ENCODE measurements at places on chromosomes 11 and 22. TPM values are rescaled to one million over a fixed set of nuclear protein-coding genes. Genes with fewer than 3 reads are reported as not detected.

- no peaks in the 10 kb centered on the region for H3K36me3 ChIP-seq
- H3K4me3 ChIP-seq = no peak overlapping the region
- peaks cover 5% of the 10 kb centered on the region for H3K27me3 ChIP-seq
- no peaks in the 10 kb centered on the region for H3K4me1 ChIP-seq
- H3K27ac ChIP-seq = no peak overlapping the region
These were observed 10.1 kb downstream of the LMO1 start for GRCh38 chr11:8253566-8253965.

Gene CHST1
- 12.5 TPM for total RNA-seq

DNA sequence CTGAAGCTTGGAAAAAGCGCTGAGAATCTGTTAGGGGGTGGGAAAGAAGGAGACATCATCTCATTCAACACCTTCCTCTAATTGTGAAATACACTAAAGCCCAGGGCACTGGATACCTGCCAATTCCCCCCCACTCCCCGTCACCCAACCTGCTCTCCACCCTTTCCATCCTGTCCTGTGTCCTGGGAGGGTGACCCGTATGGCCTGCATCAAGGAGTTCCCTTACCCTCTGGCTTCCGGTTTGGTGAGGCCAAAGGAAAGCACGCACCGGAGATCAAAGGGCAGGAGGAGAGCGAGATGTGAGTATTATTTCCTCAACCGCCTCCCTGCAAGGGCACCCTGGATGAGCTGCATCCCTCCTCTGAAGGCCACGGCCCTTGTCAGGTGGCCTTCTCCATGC is 65.0 kb upstream of the PTPRJ start:
- no peaks in the 10 kb centered on the region for H3K27me3 ChIP-seq
- H3K27ac ChIP-seq = no peak overlapping the region
- H3K4me1 ChIP-seq = peaks cover 24% of the 10 kb centered on the region
- DNase-seq = peak; percentile 49

Gene BCO2
- total RNA-seq = 1.2 TPM

DNA sequence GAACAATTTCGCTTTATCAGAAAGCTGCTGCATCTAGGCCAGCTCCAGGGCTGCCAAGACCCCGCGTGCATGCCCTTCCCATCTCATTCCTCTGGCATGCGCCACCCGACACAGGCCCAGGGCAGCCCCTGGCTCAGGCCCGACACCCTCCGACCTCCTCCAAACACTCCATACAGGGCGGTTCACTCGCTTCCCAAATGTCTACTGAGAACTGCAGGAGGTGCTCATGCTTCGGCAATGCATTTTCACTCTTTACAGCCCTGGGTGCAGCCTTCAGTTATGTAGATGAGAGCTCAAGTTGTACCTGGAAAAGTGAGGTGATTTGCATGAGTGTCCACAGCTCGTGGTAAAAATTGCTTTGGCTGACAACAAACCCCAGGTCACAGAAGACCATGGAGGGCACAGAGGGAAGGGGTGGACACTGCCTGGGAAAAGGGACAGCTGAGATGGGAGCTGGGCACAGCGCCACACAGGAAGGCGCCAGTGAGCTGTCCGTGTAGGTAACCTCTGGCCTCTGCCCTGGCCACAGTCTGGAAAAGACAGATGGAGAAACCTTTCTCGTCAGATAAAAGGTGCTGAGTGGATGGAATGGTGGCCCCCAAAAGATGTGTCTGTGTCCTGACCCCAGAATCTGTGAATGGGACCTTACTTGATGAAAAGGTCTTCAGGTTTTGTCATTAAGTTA is 1351.9 kb downstream of the BRD1 start:
- no peak overlapping the region for H3K4me3 ChIP-seq
- H3K27me3 ChIP-seq = peaks cover 5% of the 10 kb centered on the region
- DNase-seq = peak; percentile 68
- no peaks in the 10 kb centered on the region for H3K4me1 ChIP-seq

DNA sequence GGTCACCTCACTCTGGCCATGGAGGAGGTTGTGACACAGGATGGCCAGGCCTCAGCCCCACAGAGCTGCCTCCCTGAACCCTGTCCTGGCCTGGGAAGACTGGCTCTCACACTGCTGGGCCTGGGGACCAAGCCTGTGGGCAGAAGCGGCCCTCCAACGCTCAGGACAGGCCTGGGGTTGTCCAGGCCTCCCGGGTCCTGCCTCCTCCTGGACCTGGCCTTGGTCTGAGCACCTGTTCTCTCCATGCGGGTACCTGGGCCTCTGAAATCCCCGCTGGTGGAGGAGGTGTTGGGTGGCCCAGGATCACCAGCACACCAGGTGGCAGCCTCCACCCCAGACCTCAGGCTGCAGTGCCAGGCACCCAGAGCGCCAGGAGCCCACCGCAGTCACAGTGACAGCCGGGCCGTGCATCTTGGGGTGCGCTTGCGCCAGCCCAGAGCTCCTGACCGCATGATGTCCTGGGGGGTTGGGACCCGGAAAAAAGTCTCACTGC is 16.1 kb upstream of the PIM3 start:
- H3K27me3 ChIP-seq = no peaks in the 10 kb centered on the region
- no peaks in the 10 kb centered on the region for H3K36me3 ChIP-seq
- no peaks in the 10 kb centered on the region for H3K4me1 ChIP-seq
- H3K4me3 ChIP-seq = no peak overlapping the region
- H3K27ac ChIP-seq = no peak overlapping the region
- DNase-seq = no peak

DNA sequence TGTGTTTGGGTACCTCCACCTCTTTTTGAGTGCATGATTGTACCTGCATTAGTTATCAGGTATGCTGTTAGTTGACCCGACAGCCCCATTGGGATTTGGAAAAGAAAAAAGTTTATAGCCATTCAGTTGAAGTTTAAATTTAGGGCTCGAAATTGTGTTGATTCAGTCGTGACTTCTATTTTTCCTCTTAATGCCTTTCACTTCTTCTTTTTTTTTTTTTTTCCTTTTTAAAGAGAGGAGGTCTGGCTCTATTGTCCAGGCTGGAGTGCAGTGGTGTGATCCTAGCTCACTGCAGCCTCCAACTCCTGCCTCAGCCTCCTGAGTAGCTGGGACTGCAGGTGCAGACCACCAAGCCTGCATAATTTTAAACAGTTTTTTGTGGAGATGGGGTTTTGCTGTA is 2.3 kb downstream of the STT3A start:
- peaks cover 18% of the 10 kb centered on the region for H3K36me3 ChIP-seq
- H3K27me3 ChIP-seq = no peaks in the 10 kb centered on the region
- H3K4me1 ChIP-seq = peaks cover 40% of the 10 kb centered on the region

Gene PIH1D2
- total RNA-seq = 1.4 TPM

DNA sequence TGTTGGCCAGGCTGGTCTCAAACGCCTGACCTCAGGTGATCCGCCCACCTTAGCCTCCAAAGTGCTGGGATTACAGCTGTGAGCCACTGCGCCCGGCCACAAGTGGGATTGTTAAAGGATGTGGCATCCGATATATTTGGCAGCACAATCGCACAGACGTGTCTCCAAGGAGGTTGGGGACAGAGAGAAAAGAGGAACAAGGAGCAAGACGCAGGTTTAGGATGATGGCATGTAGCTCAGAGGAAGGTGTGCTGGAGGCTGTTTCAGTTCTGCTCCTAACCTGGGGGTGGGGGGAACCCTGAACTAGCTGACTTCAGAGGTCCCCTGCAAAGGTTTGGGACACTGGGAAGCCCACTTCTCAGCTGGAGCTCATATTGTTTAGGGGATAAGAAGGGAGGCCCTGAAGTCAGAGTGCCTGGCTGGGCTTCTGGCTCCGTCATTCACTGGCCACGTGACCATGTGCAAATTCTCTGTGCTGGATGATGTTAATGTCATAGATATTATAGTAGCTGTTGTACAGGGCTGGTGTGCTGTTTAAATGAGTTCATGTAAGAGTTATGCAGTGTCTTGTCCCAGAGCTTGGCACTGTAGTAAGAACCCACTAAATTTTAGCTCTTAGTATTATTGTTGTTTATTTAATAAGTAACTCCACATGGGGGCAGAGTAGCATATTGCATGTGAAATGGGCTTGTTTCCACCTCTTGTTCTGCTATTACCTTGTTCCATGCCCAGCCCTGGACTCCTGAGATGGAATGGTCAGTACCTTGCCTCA is 129.7 kb downstream of the ST3GAL4 start:
- peaks cover 1% of the 10 kb centered on the region for H3K27me3 ChIP-seq
- H3K4me3 ChIP-seq = no peak overlapping the region
- no peaks in the 10 kb centered on the region for H3K36me3 ChIP-seq
- no peak overlapping the region for H3K27ac ChIP-seq
- no peak for DNase-seq
- H3K4me1 ChIP-seq = peaks cover 9% of the 10 kb centered on the region

DNA sequence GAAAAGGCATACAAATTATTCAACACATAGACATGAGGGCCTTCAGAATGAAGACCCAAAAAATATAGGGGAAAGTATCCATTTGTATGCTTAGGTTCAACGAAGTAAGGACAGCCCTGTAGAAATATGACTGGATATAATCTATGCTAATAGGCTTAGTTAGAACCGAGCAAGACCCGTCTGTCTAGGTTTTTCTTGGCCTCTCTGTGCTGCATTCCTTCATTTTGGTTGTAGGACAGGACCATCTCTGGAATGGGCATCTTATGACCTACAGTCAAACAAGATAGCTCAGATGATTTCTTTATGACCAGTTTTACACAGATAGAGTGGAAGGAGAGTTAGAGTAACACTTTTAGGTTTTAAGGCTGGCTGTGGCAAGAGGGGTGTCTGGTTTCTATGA is 5.6 kb upstream of the MS4A7 start:
- H3K36me3 ChIP-seq = no peaks in the 10 kb centered on the region
- no peak for DNase-seq
- no peak overlapping the region for H3K27ac ChIP-seq
- H3K27me3 ChIP-seq = peaks cover 8% of the 10 kb centered on the region

- DNase-seq = no peak
- H3K4me1 ChIP-seq = peaks cover 3% of the 10 kb centered on the region
These were observed 15.0 kb downstream of the VWCE start for GRCh38 chr11:61279934-61280659.

DNA sequence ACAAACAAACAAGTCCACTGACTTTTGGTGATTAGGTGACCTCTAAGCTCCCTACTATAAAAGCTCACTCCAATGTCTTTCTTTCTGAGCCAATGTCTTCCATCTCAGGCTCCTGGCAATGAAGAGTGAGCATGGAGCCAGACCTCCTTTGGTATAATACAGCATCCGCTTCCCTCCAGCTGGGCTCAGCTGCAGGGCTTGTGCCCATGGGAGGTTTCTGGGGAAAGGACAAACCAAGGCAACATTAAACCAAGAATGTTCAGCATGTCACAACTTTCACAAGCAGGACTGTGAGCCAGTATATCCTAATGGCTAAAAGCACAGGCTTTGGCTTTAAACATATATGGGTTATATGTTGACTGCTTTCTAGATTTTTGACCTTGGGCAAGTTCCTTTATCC is 58.8 kb downstream of the EHF start:
- H3K4me1 ChIP-seq = no peaks in the 10 kb centered on the region
- DNase-seq = no peak
- no peak overlapping the region for H3K4me3 ChIP-seq
- H3K27ac ChIP-seq = no peak overlapping the region

Gene LDHAL6A
- not detected for total RNA-seq

Gene CASP5
- not detected for total RNA-seq

DNA sequence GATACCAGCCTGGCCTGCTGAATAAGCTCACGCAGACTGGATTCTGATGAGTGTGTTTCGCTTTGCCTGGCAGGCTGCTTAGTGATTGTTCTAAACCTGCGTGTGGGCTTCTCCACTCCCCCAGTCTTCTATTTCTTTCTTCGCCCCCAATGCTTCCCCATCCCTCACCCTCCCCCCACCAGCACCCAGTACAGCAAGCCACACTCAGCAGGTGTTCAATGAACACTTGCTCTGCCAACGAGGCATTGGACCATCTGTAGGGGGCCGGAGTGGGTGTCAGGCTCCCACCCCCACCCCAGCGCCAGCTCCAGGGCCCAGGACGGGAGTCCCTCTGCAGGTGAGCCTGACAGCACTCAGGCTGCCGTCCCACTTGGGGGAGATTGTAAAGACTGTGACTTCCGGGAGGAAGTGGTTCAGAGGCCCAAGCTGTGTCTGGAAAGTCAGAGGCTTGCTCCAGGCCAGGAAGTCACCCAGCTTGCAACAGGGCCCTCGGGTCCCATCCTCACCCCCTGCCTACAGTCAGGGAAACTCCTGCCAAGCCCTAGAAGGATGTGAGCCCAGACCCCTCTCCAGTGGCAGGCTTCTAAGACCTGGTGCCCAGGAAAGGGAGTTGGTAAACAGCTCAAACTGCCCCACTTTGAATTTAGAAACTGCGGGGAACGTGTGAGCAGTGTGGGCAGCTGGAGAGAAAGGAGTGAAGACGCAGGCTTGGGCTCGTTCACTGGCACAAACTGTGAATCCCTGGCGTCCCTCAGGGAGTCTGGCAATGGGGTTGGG is 66.3 kb upstream of the PRDM11 start:
- no peak overlapping the region for H3K27ac ChIP-seq
- peaks cover 10% of the 10 kb centered on the region for H3K4me1 ChIP-seq
- no peak overlapping the region for H3K4me3 ChIP-seq
- H3K36me3 ChIP-seq = no peaks in the 10 kb centered on the region
- DNase-seq = no peak
- H3K27me3 ChIP-seq = no peaks in the 10 kb centered on the region

DNA sequence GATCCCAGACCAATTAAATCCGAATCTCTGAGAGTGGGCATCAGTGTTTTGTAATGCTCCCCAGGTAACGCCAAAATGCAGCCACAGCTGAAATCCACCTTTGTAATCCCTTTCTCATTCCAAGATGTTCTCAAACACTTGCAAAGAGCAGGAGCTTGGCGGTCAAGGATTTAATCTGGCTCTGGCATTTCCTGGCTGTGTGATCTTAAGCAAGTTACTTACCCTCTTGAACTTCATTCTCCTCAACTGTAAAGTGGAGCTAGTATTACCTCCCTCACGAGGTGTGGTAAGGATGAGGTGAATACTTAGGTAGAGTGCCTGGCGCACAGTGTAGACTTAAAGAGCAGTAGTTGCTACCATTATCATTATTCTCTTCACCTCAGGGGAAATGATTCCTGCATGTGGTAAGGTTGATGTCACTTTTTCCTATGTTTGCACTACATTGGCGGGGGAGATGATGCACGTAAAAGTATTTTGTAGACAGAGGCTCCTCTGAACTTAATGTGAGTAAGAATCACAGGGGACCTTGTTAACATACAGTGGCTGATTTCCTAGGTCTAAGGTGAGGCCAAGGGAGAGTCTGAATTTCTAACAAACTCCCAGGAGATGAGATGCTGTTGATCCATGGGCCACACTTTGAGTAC is 210.4 kb upstream of the PITPNB start:
- peaks cover 10% of the 10 kb centered on the region for H3K4me1 ChIP-seq
- no peak overlapping the region for H3K4me3 ChIP-seq
- no peak overlapping the region for H3K27ac ChIP-seq
- no peaks in the 10 kb centered on the region for H3K27me3 ChIP-seq

GRCh38 chr11:122977470-122978298 is 4.0 kb downstream of the BSX start:
- H3K4me3 ChIP-seq = no peak overlapping the region
- peaks cover 88% of the 10 kb centered on the region for H3K27me3 ChIP-seq
- DNase-seq = no peak

Gene SCN4B
- total RNA-seq = 0.42 TPM

Measured in chondrocyte (in vitro differentiated cells).